ENCODE measurements at places on chromosomes 7 and 10.

- DNase-seq = no peak
These were observed 35.5 kb downstream of the PPP1R3C start for GRCh38 chr10:91597197-91597881.

DNA sequence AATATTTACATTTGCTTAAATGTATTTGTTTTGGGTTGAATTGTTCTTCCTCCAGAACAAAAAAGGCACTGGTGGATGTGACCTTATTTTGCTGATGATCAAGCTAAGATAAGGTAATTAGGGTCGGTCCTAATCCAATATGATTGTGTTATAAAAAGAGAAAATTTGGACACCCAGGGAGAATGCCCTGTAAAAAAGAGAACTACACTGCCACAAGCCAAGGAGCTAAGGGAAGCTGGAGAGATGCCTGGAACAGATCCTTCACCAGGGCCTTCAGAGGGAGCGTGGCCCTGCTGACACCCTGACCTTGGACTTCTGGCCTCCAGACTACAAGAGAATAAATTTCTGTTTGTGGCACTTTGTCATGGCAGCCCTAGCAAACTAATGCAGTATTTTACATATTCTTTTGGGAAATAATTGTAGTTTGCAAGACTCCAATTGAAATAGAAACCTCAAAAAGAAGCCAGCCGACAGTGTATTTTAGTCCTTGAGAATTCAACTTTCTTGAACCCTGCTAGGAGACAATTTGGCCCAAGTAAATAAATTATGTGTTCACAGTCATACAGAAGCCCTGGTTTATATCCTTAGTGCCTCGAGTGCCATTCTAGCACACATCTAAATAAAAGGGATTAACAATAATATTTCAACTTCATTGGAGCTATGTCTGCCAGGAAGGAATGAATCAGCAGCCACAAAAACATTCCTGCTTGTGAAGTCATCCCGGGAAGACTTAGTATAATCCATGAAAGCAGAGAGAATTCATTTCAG, 164.6 kb downstream of the PKD1L1 start:
- peak; percentile 98 for DNase-seq

- DNase-seq = no peak
These were observed 8.0 kb downstream of the STAG3 start for GRCh38 chr7:100185726-100186125.

DNA sequence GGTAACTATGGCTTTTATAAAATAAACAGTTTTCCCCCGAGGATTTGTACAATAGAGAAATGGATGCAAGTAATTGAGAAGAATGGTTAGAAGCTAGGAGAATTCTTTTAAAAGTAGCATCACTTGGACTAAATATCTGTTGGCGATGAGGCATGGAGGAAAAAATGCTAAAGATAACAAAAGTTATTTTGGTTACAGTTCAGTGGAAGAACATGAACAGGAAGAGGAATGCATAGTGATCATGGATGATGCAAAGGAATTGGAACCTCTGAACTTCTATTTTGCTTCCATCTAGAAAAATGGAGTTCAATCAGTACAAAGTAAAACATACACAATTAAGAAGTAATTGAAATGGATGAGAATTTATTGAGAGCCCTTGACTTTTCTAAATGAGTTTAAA, 32.9 kb downstream of the ENTPD1 start:
- peak; percentile 74 for DNase-seq

DNA sequence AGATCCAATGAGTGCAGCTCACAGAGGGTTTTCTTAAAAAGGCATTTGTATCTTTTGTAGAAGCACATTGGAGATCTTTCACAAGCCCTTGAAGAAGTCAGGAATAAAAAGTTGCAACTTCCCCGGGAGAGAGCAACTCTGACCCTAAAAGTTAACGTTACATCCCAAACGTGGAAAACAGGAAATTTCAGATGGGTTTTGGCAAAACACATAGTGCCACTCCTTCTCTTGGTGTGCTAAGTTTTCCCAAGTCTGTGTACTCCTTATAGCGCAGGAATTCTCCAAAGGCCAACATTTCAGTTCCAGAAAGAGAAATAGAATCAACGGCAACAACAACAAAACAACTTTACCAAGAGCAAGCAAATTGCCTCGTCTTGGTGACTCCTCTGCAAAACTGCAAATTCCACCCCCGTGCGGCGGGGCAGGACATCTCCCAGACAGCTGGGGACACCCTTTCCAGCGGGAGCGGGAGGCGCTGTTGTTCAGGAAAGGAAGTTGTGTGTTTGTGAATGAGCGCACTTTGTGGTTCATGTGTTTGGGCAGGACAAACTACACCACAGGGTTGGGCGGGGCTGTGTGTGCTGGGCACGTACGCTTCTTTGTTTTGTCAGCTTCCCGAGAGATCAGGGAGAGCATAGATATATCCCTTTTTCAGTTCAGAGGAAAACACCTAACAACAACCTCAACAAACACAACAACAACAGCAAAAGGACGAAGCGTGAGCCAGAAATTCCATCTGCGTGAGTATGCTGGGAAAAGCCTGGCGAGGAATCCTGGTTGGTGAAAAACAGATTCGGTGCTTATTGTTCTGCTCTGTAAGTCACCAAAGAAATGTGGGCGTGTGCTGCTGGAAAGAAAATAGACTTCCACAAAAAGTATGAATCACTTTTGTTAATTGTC, 294.7 kb upstream of the PITRM1 start:
- DNase-seq = peak; percentile 99

DNA sequence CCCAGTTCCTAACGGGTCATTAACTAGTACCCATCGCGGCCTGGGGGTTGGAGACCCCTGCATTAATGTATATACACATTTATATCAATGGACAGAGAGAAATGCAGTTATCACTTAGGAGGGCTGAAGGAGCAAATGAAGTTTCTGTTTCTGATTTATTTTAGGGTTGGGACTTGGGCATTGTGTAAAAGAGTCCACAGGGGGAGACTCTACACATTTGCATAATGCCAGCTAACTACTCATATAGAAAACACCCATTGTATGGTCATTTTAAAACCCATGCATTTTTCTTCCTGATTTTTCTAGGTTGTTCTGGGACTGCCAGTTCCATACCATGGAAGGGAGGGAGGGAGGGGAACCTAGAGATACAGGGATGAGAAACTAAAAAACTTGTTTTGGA, 23.5 kb downstream of the BCCIP start:
- DNase-seq = no peak

DNA sequence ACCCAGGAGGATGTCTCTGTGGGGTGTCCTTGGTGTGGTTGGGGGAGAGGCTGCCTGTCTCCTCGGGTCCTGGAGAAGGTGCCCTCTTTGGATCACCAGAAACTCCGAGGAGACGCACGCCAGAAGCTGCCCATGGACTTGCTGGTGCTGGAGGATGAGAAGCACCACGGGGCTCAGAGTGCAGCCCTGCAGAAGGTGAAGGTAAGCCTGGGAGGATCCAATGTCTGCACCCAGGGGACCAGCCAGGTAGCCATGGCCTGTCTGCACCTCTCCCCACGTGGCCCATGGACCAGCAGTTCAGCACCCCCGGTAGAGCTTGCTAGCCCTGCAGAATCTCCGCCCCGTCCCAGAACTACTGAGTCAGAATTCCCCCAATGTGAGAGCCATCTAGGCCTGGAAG, 5.1 kb downstream of the ANKRD2 start:
- no peak for DNase-seq

DNA sequence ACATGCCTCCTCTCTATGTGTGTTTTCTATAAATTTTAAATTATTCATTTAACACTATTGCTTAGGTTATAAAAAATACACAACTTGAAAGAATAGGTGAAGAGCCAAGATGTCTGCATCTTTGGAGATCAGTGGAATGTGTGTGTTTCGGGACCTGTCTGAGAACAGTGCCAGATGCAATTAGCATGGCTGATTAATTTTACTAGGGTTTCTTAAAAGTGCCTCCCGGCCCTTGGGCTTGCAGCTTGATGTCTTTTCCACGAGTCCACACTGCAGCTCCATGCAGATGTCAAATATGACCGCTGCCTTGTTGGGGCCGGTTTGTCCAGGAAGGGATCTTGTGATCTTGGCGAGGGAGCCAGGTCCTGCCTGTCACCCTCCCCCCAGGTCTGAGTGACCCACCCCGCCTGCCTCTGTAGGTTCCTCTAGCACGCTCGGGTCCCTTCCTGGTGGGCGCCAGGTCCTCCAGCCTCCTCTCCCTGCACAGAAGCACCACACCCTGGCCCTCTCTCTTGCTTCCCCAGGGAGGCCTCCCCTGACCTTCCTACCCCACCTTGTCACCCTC, 20.7 kb downstream of the LHPP start:
- no peak for DNase-seq

DNA sequence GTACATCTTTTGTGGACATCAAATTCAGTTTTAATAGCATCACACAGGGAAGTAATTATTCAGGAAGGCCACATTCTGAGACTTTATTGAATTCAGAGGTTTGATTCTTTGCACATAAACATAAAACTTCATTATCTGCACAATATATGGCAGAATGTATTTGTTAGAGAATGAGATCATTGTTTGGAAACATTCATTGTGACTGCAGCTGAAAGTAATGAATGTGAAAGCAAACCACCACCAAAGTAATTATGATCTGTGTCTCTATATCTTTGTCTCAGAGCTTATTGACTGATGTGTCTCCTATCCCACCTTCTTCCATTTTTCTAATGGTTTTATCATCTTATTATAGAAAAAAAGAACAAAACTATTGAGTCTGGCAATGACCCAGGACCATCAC, 340.9 kb upstream of the PCDH15 start:
- DNase-seq = no peak

DNA sequence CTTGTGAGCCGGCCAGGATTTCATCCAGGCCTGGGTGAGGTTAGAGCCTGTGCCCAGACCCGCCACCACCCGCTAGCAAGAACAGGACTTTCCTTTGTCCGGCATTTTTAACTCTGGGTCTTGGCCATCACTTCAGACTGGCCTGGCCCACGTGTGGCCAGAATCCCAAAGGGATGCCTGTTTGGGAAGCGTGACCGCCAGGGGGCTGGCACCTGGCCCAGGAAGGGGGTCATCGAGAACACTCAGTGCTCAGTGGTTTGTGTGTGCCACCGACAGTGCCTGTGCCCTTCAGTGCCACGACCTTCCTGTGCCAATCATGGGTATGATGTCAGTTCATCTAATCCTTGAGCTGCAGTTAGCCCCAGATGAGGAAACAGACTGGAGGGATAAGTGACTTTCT, 85.0 kb downstream of the ZMIZ1 start:
- no peak for DNase-seq

DNA sequence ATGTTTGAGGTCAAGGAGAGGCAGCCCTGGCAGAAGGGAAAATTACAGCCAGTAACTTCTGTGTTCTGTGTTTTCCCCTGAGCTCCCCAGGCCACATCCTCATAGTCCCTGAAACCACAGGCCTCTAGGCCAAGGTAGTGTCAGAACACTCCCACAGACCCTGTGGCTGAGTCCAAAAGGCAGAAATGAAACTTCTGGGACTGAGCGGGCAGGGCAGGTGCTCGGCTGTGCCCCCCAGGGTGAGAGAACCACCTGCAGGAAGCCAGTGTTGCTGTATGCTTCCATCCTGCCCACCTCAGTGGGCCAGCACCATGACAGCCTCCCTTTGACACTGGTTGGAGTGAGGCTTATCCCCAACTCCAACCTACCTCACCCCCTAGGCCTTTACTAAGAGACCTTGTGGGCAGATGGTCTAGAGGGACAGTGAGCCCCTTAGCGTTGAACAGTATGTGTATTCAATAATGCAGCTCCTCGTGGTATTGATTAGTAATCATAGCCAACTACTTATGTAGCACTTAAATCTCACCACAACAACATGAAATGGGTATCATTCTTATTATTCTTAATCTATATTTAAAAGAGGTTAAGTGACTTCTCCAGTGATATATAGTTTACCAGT, 30.3 kb downstream of the PIK3CG start:
- no peak for DNase-seq

DNA sequence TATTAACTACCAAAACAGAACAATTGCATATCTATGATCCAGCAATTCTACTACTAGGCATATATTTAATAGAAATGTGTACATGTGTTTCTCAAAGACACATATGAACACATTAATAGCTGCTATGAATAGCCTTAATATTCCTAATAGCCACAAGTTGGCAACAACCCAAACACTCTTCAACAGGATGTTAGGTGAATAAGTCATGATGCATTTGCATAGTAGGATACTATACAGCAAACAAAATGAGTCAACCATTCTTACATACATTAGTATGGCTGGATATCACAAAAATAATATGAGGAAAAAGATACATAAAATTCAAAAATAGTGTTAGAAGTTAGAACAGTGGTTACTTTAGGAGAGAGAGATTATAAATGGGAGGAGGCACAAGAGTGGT, 26.8 kb upstream of the ZNF746 start:
- DNase-seq = no peak

- no peak for DNase-seq
These were observed 5.3 kb downstream of the CLDN15 start for GRCh38 chr7:101232141-101232850.

DNA sequence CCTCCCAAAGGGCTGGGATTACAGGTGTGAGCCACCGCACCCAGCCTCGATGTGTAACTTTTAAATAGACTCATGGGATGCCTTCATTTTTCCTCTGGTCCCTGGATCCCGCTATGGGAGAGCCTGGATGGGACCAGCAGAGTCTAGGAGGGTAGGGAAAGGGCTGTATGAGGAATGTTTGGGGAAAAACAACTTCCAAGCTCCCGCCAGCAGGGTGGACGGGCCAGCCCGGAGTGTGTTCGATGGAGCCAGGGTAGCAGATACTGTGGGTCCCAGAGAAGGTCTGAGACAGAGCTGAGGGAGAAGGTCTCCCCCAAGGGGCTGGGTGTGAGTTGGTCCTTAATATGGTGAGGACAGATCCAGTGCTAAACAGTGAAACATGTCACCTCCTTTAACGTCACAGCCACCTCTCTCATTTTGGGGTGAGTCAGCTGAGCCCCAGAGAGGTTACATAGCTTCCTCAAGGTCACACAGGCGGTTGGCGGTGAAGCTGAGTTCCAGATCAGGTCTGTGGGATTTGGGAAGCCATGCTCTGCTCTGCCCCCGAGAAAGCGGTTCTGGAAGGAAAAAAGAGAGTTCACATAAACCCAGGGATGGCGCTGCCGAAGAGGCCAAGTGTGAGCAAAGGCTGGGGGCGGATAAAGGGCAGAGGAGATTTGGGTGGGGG, 66.4 kb downstream of the MYL10 start:
- no peak for DNase-seq

DNA sequence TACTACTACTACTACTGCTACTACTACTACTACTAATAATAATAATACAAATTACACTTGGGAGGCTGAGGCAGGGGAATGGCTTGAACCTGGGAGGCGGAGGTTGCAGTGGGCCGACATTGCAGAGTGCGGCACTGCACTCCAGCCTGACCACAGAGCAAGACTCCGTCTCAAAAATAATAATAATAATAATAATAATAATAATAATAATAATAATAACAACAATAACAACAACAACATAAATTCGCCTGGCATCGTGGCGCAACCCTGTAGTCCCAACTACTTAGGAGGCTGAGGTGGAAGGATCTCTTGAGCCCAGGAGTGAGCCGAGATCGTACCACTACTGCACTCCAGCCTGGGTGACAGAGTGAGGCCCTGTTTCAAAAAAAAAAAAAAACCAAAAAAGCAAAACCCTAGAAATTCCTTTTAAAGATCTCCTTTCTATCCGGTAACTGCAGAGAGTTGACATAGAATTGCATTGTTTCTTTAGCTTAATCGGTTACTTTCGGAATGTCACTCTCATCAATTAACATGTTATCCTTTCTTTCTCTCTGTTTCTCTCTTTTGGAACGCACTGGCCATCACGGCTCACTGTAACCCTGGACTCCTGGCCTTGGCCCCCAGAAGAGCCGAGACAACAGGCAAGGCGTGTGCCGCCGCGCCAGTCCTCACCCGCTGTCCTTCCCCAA, 972 bp downstream of the PHYH start:
- no peak for DNase-seq

- no peak for DNase-seq
These were observed 2.2 kb upstream of the FOXI2 start for GRCh38 chr10:127734753-127735152.

Measured in LHCN-M2 (cell line).